WTC11 (cell line): ENCODE measurements at places on chromosomes 6 and 20. TPM values are rescaled to one million over a fixed set of nuclear protein-coding genes. Genes with fewer than 3 reads are reported as not detected.

The RAB44 gene
- total RNA-seq = 0.07 to 0.11 TPM in 2 of 3 replicates, not detected in the other

The SLC52A3 gene
- 6.9 to 7.7 TPM (median 7.3 TPM) in 3 replicates for total RNA-seq

The EFCAB8 gene
- 0.17 to 0.55 TPM (median 0.32 TPM) in 3 replicates for total RNA-seq

The MTHFD1L gene
- 83.2 to 104 TPM (median 88.0 TPM) in 3 replicates for total RNA-seq

The PCK1 gene
- total RNA-seq = 0.17 to 0.30 TPM (median 0.21 TPM) in 3 replicates

The NDUFAF4 gene
- total RNA-seq = 59.2 to 75.8 TPM (median 66.3 TPM) in 3 replicates

The CFB gene
- 1.4 to 2.7 TPM (median 1.4 TPM) in 3 replicates for total RNA-seq

GRCh38 chr6:42148058-42148457 lies 5.6 kb upstream of the C6orf132 start:
- no peak for DNase-seq

DNA sequence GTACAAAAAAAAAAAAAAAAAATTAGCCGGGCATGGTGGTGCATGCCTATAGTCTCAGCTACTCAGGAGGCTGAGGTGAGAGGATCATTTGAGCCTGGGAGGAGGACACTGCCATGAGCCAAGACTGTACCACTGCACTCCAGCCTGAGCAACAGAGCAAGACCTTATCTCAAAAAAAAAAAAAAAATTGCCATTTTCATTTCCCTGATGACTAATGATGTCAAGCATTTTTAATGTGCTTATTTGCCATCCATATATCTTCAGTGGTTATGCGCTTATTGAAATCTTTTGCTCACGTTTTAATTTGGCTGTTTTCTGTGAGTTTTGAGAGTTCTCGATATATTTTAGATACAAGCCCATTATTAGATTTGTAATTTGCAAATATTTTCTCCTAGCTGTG lies 46.7 kb downstream of the PFDN4 start:
- DNase-seq = no peak

DNA sequence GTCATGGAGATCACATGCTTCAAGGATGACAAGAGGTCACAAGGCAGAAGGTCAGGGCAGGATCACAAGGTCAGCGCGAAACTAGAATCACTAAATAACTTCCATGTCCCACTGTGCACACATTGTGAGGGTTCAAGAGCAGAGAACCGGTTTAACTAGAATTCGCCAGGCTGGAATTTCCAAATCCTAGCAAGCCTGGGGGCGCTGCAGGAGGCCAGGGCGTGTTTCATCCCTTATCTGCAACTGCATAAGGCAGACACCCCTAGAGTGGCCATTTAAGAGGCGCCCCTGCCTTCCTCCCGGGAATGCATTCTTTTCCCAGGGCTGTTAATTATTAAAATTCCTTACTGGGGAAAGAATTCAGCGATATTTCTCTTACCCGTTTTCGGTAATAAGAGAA lies 40.2 kb upstream of the SLC22A1 start:
- DNase-seq = no peak

GRCh38 chr6:152529369-152529768 lies 107.8 kb downstream of the SYNE1 start:
- no peak for DNase-seq

GRCh38 chr6:147906361-147906760 lies 397.9 kb downstream of the SAMD5 start:
- no peak for DNase-seq

GRCh38 chr6:114158411-114158810 lies 184.4 kb downstream of the HS3ST5 start:
- DNase-seq = no peak

- no peak for DNase-seq
These were observed 132.7 kb downstream of the AGPAT4 start for GRCh38 chr6:161141173-161141572.

DNA sequence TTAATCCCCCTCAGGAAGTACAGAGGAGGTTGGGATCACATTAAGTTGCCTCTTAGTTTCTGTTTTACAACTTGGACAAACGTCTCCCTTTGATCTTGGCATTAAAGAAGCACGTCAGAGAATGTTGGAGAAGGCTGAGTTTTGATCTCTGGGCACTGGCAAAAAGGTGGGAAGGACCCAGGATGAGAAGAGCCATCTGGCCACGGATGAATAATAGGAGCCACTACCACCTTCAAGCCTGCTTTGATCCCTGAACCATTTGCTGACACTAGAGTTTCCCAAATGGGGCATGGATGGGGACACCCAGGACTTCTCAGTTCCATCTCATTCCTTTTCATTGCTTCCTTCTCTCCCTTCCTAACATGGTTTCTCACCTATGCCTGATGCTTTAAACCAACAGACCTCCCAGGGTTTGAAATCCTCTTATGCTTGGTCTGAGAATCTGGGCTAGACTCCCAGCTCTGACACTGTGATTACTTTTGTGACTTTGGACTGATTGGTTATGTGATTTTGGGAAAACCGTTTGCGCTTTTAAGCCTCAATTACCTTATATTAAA lies 5.8 kb downstream of the TM9SF4 start:
- DNase-seq = no peak

GRCh38 chr6:28867086-28867409 lies 56.7 kb downstream of the TRIM27 start:
- DNase-seq = no peak

- DNase-seq = no peak
These were observed 19.1 kb downstream of the SLC24A3 start for GRCh38 chr20:19231359-19232035.

- DNase-seq = peak; percentile 84
These were observed 258.7 kb downstream of the LRFN2 start for GRCh38 chr6:40328386-40328985.

DNA sequence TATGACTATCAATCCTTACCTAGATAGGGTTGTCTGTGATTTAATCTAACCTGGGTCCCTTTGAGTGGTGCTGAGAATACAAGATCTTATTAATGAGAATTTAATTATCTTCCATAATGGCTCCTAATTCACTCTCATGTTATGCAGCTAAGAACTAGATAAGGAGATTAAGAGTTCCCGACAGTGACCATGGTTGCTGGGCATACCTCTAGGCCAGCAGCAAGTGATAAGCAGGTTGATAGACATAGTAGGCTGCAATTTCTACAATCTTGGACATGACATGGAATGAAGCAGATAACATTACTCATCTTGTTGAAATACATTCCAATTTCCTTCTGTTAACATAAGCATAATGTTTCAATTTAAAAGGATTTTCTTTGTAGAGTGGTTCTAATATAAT lies 27.1 kb downstream of the SPACA1 start:
- no peak for DNase-seq

GRCh38 chr20:50518270-50518721 lies 8.1 kb downstream of the PTPN1 start:
- DNase-seq = no peak

DNA sequence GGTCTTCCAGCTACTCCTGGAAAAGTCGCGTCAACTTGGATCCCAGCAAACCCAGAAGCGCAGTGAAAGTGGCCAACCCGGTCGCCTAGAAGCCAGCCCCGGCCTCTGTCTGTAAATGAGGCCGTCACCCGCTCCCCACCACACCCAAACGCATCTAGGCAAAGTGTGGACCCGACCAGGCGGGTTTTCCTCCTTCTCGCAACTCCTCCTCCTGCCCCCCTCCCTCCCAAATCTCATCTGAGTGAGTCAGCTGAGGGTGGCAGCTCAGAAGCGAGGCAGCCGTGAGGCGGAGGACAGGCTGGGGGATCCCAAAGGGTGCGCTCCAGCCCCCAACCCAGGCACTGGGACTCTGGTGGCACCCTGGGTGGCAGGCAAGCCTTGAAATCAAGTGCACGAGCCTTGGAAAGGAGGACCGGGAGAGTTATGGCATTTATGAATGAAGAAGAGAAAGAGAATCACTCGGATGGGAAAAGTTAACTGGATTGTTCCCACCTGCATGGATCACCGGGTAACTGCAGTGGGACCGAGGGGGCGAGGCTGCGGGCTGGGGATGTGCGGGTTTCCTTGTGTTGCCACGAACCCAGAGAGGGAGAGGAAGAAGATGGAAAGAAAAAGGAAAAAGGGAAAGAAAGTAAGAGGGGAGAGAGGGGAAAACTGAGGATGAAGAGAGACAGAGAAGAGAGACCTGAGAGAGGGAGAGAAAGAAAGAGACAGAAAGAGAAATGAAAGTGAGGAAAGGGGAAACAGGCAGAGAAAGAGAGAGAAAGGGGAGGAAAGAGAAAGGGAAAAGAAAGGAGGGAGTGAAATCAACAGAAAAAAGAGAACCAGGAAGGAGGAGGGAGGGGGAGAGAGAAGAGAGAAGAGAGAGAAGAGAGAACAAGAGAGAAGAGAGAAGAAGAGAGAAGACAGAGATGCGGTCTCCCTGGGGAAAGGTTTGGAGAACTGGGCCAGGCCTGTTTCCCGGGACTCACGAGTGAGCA lies at the start of gene APCDD1L:
Gene APCDD1L (minus strand): TSS at position 167 of the 980 bp plus-strand sequence. CDS start 692 bp downstream, outside the sequence.
- no peak for DNase-seq

DNA sequence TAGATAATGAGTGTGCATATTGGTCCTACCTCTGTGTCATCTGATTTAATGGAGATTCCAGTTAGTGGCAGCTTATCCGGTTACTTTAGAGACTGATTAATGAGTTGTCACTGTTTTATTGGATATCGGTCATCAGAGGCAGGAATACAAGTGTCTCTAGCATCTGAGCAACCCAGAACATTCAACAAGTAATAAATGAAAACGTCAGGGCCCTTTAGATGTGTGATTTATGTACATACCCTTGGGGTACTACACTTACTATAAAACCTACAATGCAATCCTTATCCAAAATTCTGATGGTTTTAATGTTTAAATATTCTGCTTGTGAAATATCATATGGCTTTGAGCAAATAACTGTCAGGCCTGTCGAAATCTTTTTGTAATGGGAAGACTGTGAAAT lies 1117.9 kb upstream of the FLRT3 start:
- DNase-seq = no peak

DNA sequence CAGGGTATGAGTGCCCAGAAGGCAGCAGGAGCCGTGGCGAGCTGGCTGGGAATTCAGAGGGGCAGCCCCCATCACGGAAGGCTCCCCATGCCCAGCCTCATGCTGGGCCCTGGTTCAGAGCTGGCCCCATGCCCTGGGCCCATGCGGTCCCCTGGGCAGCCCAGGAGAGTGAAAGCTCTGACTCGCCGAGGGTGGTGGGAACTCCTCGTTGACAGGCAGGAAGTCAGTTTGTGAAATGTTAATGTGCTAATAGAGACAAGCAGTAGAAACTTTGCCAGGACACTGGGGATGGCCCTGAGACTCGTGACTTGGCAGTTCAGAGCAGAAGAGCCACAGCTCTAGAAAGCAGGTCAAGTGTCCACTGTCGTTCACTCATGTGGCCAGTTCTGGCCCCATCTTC lies 353.0 kb downstream of the TAF4 start:
- no peak for DNase-seq

DNA sequence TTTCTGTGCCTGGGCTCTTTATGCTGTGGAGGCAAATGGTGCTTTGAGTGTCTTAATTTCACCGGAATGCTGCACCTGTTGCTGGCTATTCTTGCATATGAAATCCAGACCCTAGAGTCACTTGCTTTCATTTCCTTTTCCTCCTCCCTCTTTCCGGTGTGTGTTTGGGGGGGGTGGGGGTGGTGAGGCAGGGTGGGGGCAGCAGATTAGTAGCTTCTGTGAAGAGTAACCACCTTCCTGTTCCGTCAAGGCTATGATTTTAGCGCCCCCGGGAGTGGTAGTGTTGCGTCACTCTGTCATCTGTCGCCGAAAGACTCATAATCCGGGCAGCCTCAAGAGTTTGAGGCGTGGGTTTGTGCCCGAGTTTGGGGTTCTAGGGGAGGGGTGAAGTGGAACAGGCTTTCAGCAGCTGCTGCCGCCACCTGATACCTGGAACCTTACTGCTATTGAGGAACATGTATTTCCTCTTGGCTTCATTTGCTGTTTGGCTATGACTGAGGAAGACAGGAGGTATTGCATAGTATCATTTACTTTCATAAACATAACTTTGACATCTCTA lies 49.1 kb downstream of the UTRN start:
- DNase-seq = no peak
